Right kidney (tissue), 9 donors: ENCODE measurements at places on chromosomes 4 and X.

DNA sequence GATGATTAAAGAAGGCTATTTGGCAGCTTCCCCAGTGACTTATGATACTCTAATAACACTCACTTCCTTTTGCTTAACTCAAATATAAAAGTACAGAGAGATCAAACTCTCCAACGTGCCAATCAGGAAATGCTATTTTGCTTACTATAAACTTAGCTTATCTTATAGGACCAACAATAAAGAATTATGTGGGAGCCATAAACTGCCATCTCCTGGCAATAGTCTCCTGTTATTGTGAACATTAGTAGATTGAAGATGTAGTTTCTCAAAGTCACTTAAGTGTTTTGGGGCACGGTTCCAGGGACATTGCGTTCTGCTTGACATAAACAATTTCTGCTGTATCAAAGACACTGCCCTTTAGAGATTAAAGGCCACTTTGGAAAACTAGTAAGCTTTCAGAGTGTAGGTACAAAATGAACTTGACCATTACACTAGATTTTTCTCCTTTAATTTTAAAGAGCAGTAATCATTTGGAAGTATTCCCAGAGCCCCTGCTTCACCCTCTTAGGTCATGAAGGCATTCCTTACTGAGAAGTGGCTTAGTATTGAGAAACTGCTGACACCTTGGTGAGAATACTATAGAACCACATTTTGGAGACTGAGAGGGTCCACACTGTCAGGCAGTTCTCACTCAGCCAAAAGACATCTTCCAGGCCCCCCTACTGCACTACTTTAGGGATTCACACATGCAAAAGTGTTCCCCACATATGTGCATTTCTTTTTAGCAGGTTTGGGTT, 51.9 kb downstream of the MAOA start:
- no peak for DNase-seq

GRCh38 chr4:145697332-145697731, 17.4 kb downstream of the C4orf51 start:
- no peak for DNase-seq

- no peak for DNase-seq
Measured at GRCh38 chr4:42747971-42748370, 91.1 kb upstream of the ATP8A1 start.

DNA sequence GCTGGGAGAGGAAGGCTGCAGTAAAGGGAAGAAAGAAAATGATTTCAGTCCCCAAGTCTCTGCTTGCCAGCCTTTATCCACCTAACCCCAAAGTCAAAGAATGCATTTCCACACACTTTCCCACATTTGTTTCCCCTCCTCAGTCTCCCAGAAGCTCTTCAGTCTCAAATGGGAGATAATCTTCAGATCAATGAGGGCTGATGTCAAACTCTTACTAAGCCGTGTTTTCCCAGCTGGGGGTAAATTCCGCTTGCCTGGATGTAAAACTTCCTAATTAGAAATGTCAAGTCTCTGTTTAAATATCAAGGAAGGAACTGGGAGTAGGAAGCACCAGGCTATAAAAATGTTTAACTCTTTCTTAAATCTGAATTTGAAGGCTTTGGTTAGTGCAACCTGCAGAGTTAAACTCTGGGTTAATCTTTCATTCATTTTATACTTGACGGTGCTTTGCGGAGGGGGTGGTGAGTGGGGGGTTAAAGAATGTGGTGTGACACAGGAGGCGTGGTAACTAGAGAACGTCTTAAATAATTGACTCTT, 601.4 kb upstream of the ACTRT1 start:
- DNase-seq, result peak; percentile 1

GRCh38 chrX:77061545-77061944, 385.6 kb upstream of the FGF16 start:
- no peak for DNase-seq

DNA sequence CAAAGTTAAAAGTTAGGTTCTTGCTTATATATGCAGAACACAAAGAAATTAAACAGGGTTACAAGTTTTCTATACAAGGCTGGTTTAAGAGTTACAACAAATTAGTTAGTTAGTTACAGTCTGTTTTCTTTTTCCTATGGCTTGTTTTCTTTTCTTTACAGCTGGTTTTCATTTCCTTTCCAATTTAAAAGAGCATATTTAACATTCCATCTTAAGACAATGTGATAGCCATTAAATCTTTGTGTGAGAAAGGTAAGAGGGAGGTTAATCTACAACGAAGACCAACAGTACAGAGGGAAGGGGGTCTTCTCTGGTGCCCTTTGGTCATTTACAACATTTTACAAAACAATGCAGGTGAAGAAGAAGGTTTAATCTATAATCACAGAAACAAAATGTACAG, 290.6 kb downstream of the ZNF674 start:
- DNase-seq, result peak; percentile 15

- peak; percentile 33 for DNase-seq
Measured at GRCh38 chrX:69195192-69195591, 29.9 kb upstream of the PJA1 start.

- DNase-seq, result no peak
Measured at GRCh38 chr4:74536557-74536956, 91.6 kb downstream of the AREG start.

DNA sequence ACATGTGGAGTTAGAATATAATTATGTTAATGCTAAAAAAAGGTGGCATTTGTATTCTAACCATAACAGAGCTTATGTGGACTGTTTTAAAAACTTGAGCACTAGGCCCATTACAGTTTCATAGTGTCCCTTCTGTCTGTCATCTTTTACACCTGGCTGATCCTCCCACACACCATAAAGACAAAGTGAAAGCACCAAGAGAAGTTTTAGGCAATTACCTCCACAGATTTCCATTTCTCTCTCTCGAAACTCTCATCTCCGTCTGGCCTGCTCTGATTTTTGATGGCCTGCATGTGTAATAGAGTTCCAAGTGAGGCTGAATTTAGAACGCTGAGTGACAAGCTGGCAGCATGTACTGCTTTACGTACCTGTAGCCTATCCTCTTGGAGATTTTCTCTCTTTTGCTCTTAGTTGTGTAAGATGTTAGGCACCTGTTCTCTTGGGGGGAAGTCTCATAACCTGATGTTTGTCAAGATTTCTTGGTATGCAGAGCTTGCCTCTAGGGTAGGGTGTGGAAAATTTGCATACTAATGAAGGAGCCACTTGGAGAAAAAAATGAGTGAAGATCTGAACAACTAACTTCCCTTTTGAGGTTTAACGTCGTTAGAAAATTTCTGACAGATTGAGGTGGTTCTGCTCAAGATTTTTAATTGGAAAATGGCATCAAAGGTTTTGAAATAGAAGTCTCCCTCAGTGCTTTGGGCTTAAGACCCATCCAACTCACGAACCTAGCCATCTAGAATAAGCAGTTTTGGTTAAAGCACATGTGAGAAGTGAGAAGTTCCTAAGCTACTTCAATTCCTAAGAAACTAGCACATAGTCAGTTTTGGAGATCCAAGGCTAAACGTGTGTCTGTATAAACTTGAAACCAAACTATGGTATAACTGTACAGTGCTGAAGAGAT, 57.6 kb upstream of the RAP1GDS1 start:
- DNase-seq, result no peak

DNA sequence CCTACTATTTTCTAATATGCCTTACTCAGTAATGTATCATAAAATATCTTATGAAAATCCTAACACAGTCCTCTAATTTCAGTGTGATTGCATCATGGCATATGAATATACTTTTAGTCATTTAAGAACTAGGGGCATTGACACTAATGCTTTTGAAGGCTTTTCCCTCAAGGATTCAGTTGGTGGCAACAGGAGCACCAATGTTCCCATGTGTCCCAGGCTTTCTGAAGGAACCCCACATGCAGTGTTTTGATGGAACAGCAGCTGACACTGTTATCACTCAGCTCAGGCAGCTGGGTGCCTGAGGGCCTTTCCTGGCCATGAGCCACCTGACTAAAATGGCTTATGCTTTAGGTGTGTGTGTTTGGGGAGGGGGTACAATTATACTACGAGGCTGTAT, 348.3 kb downstream of the ARHGAP24 start:
- DNase-seq, result peak; percentile 9

- no peak for DNase-seq
Measured at GRCh38 chr4:1535926-1536578, 129.8 kb upstream of the NKX1-1 start.

GRCh38 chr4:136900696-136901095, 631.6 kb downstream of the PCDH18 start:
- DNase-seq, result no peak

DNA sequence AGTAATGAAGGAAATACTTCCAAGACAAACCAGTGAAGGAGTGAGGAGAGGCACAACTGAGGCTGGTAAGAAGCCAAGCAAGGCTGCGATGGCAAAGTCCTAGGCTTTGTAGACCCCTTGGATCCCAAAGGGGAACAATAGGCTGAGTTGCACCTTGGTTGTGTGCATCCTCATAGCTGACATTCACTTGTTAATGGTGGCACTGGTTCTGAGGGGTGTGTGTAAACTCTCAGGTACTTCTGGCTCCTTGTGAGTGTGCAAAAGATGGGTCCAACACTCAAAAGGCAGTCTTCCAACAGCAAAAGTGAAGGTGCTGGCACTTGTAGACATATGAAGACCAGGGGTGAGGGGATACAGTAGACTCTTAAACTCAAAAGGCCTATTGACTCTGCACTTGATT, 60.5 kb downstream of the CCNG2 start:
- DNase-seq, result no peak

DNA sequence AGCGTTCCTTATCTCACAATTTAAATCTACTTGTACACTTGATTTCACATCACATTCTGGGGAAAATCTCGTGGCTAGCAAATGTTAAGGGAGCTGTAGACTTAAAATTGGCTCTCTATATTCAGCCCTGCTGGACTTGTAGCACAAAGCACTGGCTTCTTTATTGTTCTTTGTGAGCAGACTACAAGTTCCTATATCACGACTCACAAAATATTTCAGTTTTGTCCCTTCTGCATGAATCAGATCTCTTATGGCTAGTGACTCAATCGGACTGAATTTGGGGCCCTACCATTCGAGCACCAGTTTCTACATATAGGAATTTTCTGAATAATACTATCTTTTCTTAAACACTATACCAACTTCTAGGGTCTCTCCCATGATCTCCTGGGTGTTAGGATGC, 390.1 kb downstream of the ADAM29 start:
- DNase-seq, result no peak

GRCh38 chr4:165383591-165384073, 4.8 kb downstream of the CPE start:
- no peak for DNase-seq

GRCh38 chr4:38071801-38072431, 111.7 kb downstream of the PTTG2 start:
- no peak for DNase-seq

GRCh38 chrX:130682990-130683389, 220.0 kb downstream of the ENOX2 start:
- no peak for DNase-seq

- DNase-seq, result no peak
Measured at GRCh38 chr4:188341428-188341827, 202.2 kb downstream of the TRIML1 start.

- DNase-seq, result no peak
Measured at GRCh38 chrX:122441451-122441850, 742.6 kb upstream of the GRIA3 start.

DNA sequence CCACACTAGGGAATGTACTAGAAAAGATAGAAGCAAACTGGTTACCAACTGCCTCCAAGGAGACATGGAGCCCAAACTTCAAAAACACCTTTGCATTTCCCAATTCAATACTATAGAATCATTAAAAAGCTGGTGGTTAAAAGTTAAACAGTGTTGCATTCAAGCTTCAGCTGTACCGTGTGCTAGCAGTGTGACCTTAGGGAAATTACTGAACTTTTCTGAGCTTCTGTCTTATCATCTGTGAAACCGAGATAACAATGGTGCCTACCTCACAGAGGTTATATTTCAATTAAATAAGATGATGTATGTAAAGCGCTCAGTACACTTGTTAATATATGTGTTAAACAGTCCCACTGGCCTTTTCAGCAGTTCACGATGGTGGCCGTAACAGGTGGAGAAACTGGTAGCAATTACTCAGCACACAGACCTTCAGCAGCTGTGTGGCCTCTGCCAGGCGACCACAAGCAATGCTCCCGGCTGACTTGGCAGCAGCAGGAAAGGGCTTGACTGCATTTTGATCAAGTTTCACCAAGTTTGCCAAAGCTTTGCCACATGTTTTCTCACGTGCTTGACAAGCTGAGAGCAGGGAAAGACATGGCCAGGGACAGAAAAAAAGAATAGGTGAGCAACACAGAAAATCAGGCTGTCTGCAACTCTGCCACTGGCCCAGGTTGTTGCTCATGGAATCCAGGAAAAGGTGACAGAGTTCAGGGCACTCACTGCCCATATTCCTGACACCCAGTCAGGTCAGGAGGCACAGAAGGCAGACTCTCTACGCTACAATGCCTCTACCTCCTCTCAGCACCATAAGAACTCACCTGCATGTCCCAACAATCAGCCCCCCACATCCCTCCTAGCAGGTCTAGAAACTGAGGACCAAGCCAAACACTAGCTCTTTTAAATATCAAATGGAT, 72.1 kb downstream of the PARM1 start:
- no peak for DNase-seq

DNA sequence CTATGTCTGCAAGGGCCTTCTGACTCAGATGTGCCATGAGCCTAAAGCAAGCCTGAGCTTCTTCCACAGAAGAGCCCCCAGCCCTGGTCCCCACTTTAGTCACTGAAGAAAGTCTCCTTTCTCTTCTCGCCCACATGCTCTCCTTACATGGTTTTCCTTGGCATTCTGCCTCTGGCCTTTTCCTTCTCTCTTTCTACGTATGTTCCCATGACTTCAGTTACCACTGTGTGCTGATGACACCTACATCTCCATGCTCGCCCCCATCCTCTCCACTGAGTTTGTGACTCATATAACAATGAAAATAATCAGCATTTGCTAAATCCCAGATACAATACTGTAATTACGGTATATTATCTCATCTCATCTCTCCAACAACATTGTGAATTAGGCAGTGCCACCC, 149.3 kb downstream of the AMMECR1 start:
- no peak for DNase-seq

GRCh38 chr4:71389149-71389827, 50.5 kb downstream of the SLC4A4 start:
- DNase-seq, result no peak

DNA sequence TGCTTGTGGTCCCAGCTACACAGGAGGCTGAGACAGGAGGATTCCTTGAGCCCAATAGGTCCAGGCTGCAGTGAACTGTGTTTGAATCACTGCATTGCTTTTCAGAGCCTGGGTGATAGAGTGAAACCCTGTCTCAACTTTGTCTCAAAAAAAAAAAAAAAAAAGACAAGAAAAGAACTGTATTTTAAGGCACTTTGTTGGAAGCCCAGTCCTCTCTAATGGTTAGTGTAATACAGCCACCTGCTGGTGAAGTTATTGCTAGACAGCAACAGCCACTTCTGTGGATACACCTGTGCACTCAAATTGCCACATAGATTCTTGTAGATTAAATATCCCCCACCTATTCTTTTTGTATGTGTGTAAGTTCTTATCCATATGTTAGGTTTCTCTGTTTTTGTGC, 10.1 kb upstream of the FGG start:
- no peak for DNase-seq

GRCh38 chr4:155524926-155525455, 141.7 kb upstream of the GUCY1A1 start:
- no peak for DNase-seq

GRCh38 chr4:112127803-112128202, 17.5 kb upstream of the FAM241A start:
- DNase-seq, result no peak
